ENCODE measurements at places on chromosomes 3 and 15.

DNA sequence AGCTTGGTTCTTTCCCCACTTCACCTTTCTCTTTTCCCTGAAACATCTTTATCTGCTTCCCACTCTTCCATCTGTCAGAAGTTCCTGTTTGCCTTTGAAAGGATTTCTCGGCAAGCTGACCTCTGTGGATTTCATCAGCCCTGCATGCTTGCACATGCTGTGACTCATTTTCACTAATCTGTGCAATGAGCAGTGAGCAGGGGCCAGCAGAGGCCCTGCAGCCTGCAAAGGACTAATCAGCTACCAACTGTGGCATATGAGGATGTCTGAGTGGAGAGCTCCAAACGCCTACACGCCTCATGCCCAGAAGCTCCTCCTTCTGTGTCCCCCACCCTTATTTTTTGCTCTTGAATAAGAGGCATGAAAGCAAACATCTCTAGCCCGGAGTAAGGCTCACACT lies 333.0 kb upstream of the SEMA6D start:
- DNase-seq, result peak; percentile 31

- no peak for DNase-seq
Observed at GRCh38 chr3:4928277-4928789, 50.9 kb upstream of the BHLHE40 start.

DNA sequence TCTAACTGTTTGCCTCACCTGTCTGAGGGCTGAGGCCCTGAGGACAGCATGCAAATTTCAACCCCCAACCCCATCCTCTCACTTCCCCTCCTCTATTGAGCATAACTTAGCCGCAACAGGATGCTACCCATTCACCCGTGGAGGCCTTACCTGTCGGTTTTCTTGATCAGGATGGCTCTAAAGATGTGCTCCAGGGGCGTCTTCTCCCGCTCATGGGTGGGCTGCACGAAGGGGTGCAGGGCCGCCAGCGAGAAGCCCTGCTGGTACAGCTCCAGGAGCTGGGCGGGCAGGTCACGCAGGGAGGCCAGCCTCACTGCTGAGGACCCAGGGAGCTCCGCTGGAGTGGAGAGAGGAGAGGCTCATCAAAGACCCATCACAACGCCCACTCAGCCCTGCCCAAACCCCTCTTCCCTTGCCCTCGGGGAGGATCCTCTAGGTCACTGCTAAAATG lies 79.8 kb downstream of the RFTN1 start:
- DNase-seq, result no peak

GRCh38 chr3:20104167-20104661 lies 64.0 kb downstream of the KAT2B start:
- DNase-seq, result no peak

- DNase-seq, result no peak
Observed at GRCh38 chr15:90451053-90451850, 63.2 kb downstream of the IQGAP1 start.

DNA sequence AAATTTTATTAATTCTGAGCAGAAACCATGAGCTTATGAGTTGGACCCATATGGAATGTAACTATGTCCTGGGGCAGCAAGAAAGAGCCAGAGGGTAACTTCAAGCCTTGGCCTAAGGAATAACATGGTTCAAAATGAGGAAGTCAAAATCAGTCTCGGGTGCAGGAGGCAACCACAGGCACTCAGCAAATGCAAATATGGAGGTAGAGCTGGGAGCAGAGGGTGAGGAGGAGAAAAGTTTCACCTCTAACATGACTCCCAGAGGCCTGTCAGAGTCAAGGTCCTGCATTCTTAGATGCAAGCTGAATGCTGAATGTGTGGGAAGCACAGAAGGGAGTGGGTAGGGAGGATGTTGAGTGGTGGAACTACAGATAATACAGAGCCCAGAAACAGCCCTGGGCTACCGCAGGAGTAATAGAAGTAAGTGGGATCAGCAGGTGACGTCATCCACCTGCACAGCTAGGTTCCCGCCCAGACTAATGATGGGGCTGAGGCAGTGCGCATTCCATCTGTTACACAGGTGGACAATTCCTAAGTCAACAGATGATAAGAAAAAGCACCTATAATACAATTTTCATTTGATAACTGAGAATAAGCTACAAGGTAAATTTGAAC lies 279.8 kb upstream of the ARRDC4 start:
- DNase-seq, result no peak

DNA sequence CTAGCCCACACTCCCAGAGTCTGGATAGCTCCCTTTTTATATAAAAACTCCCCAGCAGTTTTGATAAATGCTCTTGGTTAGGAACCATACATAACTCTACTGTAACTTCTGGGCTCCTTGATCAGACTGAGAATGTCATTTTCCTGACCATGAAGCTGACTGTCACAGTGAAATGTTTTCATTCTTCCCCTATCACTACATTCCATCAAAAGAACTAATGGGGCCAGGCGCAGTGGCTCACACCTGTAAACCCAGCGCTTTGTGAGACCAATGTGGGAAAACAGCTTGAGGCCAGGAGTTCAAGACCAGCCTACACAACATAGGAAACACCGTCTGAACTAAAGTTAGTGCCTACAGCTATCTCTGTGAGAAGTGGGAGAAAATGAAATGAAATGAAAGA lies 72.8 kb upstream of the MYO5C start:
- DNase-seq, result no peak

DNA sequence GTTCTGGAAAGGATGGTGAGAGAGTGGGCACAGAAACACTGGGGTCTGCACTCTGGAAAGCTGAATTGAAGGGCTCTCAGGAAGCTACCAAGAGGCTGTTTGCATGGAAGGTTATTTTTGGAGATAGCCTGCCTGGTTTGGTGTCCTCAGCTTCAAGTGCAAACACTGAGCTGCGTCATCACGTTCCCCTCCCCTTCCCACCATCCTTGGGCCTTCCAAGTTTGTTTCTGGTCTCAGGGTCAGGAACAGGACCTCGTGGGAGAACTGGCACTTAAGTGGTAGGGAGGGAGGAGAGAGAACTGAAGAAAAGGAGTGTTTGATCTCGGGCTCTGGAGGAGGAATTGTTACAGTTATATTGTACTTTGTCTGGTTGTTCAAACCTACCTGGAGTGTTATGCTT lies 10.6 kb downstream of the ST6GAL1 start:
- no peak for DNase-seq

DNA sequence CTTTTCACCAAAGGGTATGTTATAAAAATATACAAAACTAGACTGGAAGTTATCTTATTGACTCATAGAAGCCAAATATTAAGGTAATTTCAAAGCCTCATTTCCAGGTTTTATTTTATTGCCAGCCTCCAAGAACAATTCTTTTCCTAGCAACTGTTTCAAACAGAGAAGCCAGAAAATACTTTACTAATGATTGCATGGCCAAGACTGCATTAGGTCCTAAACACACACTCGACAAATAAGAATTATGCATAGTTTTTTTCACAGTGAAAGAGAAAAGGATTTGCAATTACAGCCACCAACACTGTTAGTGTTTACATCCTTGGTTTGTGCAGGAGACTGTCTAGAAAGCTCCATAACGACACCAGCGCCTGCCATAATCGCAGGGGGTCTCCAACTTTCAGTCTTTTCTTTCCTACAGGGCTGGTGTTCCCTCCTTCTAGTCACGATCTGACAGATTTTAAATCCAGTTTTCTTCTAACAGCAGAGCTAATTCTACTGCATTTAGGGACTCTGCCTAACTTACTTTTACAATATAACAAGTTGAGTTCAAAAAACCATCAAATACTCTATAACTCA lies 58.1 kb downstream of the CLASP2 start:
- DNase-seq, result no peak

DNA sequence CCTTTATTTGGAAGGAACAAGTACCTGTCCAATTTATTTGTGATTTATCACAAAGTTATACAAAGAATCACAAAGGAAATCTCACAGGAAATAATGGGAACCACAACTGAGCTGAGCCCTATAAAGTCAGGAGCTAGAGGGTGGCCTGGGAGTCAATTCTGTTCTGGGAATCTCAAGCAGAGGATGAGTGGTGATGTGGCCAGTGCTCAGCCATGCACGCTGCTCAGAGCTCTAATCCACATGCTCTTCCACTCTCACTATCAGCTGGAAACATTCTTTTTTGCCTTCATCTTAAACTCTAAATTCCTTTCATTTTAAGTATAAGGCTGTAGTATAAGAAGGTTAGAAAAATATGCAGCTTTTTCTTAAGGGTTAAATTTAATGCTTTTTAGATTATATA lies 36.6 kb downstream of the UACA start:
- DNase-seq, result no peak

GRCh38 chr15:57213862-57214261 lies 162.4 kb upstream of the CGNL1 start:
- no peak for DNase-seq

- DNase-seq, result no peak
Observed at GRCh38 chr15:79418693-79419279, 13.3 kb upstream of the MINAR1 start.

- DNase-seq, result no peak
Observed at GRCh38 chr3:128554100-128554464, 61.1 kb upstream of the GATA2 start.

GRCh38 chr3:46668116-46668515 lies 25.4 kb downstream of the ALS2CL start:
- DNase-seq, result no peak

- DNase-seq, result no peak
Observed at GRCh38 chr3:27596334-27596841, 112.2 kb upstream of the SLC4A7 start.

DNA sequence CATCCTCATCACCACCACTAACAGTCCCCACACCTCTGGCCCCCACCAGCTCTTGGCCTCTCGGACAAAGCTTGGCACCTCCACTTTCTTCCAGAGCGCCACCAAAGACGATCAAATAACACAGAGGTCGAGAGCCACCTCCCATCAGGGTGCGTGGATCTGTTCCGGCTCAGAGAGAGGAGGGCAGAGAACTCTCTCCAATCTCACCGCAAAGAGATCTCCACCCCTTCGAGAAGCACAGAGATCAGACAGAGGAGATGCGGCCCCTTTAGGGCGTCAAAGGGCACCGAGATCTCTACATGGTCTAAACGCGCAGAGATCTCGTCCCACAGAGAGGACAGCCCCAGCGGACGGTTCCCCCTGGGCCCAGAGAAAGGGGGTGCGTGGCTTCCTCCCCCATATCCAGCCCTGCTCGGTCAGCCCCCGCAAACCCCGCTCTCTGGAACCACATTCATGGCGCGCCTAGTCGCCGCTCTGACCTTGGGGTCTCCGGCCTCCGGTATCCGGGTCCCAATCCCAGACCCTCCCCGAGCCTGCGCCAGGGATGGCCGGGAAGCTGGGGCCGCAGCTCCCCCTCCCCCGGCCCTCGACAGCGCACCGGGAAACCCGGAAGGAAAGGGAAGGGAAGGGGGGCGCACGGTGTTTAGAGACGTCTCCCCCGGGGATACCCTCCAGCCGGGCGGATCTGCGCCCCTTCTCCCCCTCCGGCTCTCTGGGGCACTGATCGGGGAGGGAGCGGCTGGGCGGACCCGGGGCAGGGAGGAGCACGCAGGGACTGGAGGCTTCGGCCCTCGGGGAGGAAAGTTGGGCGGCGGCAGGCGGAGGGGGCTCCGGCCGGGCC lies 608 bp downstream of the SCN5A start:
- DNase-seq, result no peak

DNA sequence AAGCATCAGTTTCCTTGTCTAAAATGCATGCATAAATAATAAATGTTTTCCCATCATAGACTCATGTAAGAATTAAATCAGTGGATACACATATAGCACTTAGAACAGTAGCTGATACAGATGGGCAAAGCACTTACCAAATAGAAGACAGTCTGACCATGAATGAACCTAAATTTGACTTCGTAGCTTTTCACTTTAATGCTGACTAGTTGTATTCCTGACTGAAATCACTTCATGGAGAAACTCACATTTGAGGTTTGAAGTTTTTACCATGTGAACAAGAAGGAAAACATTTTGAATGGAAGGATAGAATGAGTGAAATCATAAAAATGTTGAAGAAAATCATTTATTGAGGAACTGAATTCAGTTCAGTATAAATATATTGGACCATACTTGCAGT lies 68.8 kb upstream of the TMCO5A start:
- no peak for DNase-seq

DNA sequence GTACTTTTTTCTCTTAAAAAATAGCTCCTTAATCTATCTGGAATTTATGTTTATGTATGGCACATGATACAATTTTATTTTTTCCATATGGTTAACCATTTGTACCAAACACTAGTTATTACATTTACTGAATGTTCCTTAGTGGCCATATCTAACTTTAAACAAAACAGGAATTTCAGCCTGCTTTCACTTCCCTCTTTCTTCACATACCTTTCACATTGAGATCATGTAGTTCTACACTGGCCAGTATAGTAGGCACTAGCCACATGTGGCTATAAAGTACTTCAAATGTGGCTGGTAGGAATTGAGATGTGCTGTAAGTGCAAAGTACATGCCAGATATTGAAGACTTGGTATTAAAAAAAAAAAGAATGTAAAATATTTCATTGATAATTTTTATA lies 4.7 kb upstream of the RYK start:
- DNase-seq, result no peak

GRCh38 chr3:51703761-51704510 lies 2.9 kb upstream of the GRM2 start:
- no peak for DNase-seq

- peak; percentile 80 for DNase-seq
Observed at GRCh38 chr3:134754768-134755559, 40.1 kb upstream of the EPHB1 start.

DNA sequence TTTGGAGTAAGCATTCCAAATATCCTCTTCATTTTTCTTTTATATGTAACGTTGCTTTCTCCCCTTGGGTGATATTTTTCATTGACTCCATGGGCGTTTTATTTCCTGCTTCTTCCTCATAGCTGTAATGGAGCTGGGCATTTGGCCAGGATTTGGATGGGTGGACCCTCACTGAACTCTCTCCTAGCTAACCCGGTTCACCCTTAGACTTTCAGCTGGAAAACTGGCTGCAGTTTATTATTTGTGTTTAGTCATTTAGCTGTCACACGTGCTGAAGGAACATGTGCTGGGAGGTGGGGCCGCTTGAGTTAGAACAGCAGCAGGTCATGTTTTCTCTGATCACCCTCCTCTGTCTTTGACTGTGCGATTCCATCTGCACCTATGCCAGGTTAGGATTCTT lies 407.6 kb downstream of the ZIC1 start:
- DNase-seq, result no peak
